ENCODE measurements at places on chromosomes 4 and X.

- DNase-seq, result no peak
These were observed 164.0 kb upstream of the RASGEF1B start for GRCh38 chr4:81635739-81636138.

- DNase-seq, result no peak
These were observed 162.9 kb downstream of the SMIM20 start for GRCh38 chr4:26076896-26077295.

GRCh38 chr4:91829531-91829930 is 474.2 kb upstream of the GRID2 start:
- DNase-seq, result peak; percentile 87

DNA sequence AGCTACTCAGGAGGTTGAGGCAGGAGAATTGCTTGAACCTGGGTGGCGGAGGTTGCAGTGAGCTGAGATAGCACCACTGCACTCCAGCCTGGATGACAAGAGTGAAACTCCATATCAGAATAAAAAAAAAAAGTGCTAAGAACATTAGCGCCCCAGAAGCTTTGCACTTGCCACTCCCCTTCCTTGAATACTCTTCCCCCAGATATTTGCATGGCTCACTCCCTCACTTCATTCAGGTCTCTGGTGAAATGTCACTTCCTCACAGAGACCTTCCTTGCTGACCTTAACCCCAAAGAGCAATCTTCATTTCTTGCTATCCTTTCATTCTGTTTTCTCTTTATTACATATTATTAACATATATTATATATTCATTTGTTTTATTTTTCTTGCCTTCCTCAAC is 11.3 kb downstream of the CACNA1F start:
- DNase-seq, result no peak

- DNase-seq, result peak; percentile 68
These were observed 51.6 kb downstream of the MAML3 start for GRCh38 chr4:140102421-140102820.

DNA sequence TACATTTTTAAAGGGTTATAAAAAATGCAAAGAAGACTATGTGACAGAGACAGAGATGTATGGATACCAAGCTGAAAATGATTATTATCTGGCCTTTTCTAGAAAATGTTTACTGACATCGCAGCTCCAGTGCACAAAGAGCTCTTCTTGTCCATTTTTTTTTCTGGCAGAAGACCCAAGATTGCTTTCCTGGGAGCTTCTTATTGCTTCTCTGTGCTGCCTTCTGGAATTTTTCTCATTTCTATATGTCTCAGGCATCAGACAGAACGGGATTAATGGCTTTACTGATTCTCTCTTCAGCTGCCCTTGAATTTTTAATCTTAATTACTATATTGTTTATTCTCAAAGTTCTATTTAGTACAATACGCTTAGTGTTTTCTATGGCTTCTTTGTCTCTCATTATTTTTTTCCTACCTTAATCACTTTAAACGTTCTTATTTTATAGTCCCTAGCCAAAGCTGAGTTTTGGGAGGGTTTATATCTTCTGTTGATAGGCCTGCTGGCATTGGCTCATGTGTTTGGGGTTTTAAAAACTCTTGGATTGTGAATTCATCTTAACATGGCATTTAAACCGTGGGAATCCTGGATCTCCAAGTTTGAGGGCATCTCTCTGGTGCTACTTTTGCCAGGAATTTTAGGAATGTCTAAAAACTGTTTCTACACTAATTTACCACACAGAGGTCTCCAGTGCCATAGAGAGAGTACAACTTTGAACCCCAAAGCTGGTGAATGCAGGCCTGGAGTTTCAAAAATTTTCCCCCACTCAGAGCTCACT is 138.9 kb upstream of the LNX1 start:
- no peak for DNase-seq

DNA sequence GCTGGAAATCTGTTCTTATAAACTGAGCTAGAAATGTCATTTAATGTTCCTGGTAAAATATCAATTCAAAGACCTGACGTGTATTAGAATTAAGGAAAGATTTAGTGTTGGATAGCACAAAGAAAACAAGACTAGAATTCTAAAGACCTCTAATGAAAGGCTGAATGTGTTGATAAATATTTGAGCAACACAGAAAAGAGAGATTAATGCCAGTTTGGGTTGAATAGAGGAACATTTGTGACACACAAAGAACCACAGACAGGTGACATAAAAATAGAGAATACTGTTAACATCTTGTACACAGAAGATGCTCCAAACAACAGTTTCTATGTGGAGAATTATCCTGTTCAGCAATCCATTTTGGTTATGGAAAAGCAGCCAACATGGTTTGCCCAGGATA is 222.1 kb upstream of the GALNT7 start:
- no peak for DNase-seq

- DNase-seq, result peak; percentile 13
These were observed 33.7 kb downstream of the METAP1 start for GRCh38 chr4:99029018-99029735.

DNA sequence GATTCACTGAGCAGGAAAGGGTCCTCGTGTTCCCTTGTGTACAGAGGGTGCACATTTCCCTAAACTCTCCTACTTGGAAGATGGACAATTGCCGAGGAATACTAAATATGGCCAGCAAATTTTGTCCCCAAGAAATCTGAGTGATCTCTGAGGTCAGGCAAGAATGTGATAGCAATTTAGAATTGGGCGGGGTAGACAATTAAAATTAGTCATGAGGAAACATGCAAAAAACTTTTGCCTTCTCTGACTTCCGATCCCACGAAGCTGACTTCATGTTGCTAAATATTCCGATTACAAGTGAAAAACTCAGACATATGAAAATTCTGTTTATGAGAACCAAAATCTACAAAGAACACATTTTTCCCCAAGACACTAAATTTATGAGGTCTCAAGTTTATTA is 453.9 kb upstream of the ZFP42 start:
- no peak for DNase-seq

Data from amniotic epithelial cell (primary cell).